H9 (cell line): ENCODE measurements at places on chromosomes 12 and 14. TPM values are rescaled to one million over a fixed set of nuclear protein-coding genes. Genes with fewer than 3 reads are reported as not detected.
A peak's percentile ranks its signal among the peaks of the same experiment; 100 is the strongest.

GRCh38 chr14:75022655-75023054, 19.9 kb downstream of the EIF2B2 start:
- DNase-seq, result peak; percentile 40

The KITLG gene
- total RNA-seq, result 11.7 and 12.1 TPM in 2 replicates

- DNase-seq, result no peak
These were observed 8.2 kb upstream of the PPP1CC start for GRCh38 chr12:110750784-110751461.

- DNase-seq, result no peak
These were observed 120.7 kb upstream of the TTC7B start for GRCh38 chr14:90936757-90937440.

DNA sequence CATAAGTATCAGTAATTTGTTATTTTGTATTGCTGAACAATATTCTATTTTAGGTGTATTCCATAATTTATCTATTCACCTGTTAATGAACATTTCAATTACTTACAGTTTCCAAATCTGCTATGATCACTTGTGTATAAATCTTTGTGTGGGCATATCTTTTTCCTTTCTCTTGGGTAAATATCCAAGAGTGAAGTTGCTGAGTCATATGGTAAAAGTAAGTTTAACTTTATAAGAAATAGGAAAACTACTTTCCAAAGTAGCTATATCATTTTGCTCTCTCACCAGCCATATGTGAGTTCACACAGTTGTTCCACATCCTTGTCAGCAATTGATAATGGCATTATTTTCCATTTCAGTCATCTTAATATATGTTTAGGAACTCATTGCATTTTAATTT, 66.6 kb upstream of the KITLG start:
- no peak for DNase-seq

DNA sequence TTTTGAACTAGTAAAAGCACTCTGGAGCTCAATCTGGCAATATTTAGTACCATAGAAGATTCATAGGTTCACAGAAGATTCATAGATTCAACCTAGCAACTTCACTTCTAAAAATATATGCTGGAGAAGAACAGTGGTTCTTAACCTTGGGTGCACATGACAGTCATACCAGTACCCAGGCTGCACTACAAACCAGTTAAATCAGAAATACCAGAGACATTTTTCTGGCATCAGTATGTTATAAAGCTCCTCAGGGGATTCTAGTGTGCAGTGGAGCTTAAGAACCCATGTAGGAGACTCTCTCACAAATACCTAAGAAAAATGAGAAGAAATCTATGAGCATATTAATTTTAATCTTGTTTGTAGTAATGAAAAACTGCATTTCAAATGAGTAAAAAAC, 46.6 kb downstream of the CNTN1 start:
- DNase-seq, result no peak

The NOXRED1 gene
- not detected in 2 replicates for total RNA-seq

DNA sequence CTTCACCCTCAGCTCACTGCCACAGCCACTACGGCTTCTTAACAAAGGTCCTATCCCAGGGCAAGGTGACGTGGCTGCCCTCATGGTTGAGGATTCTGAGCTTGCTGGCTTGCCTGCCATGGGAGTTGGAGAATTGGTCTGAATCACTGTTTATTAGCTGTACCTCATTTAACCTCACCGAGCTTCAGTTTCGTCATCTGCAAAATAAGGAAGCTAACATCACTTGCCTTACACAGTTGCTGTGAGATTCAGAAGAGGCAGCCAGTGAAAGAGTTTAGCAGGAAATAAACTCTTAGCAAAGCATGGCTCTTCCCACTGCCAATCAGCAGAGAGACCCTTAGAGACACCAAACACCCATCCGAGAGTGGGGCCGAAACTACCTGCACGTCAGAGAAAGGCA, 90.1 kb upstream of the KCNA1 start:
- DNase-seq, result no peak

DNA sequence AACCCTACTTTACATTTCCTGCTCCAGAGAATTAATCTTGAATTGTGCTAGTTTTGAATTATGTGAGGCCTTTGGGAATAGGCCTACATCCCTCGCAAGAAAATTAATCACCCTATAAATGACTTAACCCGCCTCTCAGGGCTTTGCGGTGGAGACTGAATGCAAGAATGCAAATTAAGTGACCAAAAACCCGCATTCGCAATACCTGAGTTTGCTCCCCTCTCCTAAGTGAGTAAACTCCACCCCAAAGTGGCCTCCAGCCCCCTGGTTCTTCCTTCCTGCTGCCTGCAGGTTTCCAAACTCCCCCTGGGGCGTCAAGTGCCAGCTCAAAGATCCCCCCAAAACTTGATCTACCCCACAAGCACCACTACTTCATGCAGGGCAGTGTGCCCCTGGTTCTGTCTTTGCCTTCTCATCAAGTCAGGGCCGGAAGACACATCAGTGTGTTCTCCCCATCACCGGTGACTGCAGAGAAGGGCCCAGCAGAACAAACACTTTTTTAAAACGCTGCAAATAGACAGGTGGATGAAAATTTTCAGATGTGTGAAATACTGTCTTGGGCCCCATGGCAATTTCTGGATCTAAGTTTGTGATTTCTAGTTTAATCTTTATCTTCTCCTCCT, 644.7 kb downstream of the VRK1 start:
- DNase-seq, result no peak

DNA sequence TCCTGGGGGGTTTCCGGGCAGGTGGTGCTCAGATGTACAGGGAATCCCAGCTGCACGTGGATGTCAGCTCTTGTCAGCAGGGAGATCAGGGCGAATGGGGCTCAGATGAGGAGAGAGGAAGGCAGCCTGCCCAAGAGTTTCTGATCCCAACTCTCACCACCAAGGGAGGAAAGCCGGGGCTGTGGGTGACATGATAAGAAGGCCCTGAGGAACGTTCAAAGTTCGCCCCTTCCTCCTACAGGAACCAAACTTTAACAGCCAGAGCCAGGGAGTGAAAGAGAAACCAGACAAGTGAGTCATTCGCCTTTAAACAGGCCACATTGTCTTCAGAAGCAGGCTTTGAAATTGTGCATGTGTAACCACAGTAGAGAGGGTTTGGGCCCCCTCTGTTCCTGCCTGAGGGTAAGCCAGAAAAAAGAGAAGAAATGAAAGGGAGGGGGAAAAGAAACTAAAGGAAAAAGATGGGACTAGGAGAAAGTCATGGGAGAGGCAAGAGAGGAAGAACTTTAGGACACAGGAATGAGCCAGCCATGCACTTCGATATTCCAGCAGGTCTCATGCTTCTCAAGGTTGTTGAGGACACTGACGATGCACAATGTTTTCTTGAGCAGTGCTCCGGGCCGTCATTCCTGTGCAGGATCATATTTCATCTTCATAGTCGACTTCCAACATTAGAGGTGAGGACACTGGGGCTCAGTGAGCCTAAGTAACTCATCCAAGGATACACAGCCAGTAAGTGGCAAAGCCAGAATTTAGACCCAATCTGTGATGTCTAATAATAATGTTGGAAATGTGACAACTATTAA, 691.4 kb upstream of the TBX3 start:
- no peak for DNase-seq

GRCh38 chr12:54393743-54394142, 9.2 kb upstream of the ZNF385A start:
- no peak for DNase-seq

GRCh38 chr12:1741154-1741949, 50.5 kb downstream of the ADIPOR2 start:
- DNase-seq, result no peak

DNA sequence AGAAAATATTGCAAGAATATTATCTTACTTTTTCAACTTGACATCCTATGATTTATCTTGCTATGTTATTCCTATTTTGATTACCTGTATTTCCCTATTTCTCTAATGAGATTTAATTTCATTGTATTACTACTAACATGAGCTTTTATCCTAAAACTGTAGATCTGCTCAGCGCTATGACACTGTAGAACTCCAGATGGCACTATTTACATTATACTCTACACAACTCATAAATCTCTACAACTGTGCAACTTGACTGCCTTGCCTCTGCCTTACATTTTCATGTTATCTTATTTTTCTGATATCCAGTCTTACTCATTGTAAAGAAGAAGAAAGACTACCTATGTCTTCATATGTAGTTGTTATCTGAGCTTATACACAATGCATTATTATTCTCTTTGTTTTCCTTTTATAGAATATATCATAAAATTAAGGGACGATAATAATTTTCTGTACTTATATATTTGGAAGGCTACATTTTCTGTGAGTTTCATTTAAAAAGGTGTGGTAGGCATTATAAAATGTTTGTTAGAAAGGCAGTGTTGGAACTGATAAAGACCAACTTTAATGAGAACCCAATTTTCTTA, 24.1 kb downstream of the NUP37 start:
- no peak for DNase-seq

The ANHX gene
- not detected in 2 replicates for total RNA-seq

The FGF6 gene
- not detected in 2 replicates for total RNA-seq

The GCN1 gene
- 125 and 137 TPM in 2 replicates for total RNA-seq

- DNase-seq, result no peak
These were observed 58.9 kb upstream of the FSCB start for GRCh38 chr14:44565968-44566367.

DNA sequence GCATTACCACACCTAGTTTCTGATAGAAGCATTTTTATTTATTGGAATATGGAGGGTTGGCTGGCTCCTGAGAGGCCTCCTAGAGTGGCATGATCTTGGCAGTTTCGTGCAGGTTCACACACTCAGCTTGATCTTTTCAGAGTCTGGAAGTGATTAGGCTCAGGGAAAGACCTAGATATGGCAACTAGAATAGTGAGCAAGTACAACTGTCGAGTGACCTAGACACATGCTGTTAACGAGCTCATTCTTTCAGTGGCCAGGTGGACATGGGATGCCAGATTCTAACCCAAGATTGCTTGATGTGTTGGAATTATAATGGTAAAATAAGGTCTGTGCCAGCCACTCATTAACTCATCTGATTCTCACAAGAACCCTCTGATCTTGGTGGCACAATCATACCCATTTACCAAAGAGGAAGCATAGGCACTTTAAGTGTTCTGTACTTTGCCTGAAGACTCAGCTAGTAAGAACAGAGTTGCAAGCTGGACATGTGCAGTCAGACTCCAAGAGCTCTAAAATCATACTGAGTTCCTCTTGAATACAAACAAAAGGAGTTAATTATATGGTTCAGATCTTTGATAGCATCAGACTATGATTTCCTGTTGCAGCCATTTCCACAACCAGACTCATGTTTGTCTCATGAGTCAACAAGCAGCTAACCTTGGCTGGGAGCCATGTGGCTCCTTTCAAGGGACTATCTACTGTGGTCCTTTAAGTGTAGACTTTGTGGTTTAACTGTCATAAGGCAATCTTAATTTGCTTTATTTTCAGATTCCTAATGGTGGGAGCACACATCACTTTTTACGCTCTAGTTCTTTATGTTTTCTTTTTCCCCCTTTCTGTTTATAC, 144.2 kb downstream of the PLEKHA5 start:
- DNase-seq, result no peak

- DNase-seq, result no peak
These were observed 37.7 kb downstream of the KCNMB4 start for GRCh38 chr12:70403826-70404225.
